Stimulated activated CD4-positive, alpha-beta T cell treated with anti-CD3 and anti-CD28 coated beads, Interleukin-12 subunit alpha, Interleukin-12 subunit beta, amount 100 ng/mL, for 4 hours (primary cell): ENCODE measurements at places on chromosomes 16 and 17.

DNA sequence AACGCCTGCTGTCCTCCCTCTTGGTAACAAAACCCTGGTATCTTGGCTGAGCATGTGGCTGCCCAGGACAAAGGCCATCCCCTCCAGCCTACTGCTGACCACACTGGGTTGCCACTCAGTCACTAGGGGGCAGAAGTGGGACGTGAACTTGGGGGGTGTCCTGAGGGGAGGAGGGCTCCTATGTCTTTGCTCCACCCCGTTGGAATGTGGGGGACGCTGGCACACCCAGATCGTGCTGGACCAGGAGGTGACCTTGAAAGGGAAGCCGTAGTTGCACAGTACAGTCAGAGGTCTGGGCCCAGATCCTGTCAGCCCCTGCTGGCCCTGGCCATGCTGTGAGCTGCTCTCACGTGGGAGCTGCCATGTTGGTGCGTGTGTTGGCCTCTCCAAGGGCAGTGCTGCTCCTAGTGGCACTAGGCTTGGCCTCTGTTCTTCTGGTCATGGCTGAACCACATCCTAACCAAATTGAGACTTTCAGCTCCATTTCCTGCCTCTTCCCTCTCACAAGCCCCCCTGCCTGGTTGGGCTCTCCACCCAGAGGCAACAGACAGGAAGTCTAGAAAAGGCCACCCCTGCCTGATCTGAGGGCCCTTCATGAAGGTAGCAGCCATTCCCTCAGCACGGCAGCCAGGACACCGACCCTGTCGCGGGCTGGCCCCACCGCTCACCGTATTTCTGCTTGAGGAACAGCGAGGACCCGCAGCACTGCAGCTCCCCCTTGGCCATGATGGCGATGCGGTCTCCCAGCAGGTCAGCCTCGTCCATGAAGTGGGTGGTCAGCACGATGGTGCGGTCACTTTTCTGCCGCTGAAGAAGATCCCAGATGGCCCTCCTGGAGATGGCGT is 29.0 kb upstream of the RNPS1 start:
- DNase-seq, result no peak

DNA sequence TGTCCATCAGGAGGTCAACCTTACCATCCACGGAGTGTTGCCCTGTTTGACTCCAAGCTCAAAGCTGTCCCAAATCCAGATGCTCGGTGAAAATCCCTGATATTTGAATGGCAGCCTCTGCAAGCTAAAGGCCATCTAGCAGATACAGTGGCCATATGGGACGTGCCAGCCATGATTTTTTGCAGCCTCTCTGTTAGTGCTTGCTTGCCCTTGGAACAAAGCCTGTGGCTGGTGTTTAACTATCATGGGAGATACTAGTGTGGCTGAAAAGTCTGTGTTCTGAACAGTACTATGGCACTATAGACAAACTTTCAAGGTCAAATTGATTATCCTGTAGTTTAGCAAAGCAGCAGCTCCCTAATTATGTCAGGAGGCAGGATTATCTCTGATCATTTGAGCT is 214.3 kb downstream of the CDH13 start:
- DNase-seq, result no peak

- no peak for DNase-seq
Observed at GRCh38 chr17:5362162-5362811, 57.2 kb downstream of the NUP88 start.

DNA sequence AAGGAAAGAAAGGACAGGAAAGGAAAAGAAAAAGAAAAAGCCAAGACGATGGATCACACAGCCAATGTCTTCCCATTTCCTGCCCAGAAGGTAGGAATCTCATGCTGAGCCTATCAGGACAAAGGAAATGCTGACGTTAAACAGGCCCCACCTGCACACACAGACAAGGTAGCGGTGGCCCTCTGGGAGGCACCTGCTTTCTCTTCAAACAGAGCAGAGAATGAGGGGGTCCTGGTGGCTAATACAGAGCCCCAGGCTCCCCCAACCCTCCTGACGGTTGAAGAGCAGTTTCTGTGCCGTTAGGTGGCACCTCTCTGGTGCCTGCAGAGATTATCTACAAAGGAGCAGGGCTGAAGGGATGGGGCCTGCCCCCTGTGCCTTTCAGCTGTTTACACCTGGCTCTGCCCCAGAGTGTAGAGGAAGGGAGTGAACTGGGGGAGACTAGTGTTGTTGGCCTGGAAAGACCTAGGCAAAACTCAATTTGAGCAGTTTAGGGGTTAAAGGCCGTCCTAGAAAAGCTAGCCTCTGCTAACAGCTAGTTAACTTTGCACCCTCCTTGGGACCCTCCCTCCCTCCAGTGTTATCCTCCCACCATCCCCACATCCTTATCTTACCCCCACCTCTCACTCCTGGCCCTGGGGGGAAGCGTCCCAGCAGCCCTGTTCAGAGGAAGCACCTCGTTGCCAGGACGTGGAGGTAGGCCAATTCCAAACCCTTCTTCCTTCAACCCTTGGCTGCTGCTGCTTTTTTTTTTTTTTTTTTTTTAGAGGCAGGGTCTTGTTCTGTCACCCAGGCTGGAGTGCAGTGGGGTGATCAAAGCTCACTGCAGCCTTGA is 56.3 kb downstream of the ARHGAP27 start:
- no peak for DNase-seq

GRCh38 chr17:73028299-73028755 is 64.2 kb downstream of the SLC39A11 start:
- no peak for DNase-seq

- no peak for DNase-seq
Observed at GRCh38 chr17:32484041-32484461, 2.7 kb upstream of the CDK5R1 start.

- DNase-seq, result no peak
Observed at GRCh38 chr17:30323895-30324319, 9.9 kb downstream of the TMIGD1 start.

DNA sequence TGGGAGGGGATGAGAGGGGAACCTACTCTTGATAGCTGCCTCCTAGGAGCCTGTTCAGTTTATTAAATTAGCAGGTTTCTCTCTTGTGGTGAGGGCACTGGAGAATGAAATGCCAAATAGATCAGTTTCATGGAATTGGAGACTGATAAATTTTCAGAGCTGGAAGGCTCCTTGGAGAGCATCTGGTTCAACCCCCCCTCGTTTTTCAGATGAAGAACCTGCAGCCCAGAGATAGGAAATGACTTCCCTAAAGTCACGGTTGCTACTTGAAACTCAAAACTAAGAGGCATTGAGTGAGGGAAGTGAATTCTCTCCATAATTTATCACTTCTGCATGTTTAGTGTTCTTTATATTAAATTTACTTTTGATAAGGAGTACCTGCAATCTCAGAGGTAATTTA is 366.0 kb upstream of the CCL2 start:
- no peak for DNase-seq

GRCh38 chr16:30430428-30430970 is 669 bp upstream of the DCTPP1 start:
- DNase-seq, result no peak

GRCh38 chr17:55233840-55234239 is 30.9 kb upstream of the HLF start:
- no peak for DNase-seq

DNA sequence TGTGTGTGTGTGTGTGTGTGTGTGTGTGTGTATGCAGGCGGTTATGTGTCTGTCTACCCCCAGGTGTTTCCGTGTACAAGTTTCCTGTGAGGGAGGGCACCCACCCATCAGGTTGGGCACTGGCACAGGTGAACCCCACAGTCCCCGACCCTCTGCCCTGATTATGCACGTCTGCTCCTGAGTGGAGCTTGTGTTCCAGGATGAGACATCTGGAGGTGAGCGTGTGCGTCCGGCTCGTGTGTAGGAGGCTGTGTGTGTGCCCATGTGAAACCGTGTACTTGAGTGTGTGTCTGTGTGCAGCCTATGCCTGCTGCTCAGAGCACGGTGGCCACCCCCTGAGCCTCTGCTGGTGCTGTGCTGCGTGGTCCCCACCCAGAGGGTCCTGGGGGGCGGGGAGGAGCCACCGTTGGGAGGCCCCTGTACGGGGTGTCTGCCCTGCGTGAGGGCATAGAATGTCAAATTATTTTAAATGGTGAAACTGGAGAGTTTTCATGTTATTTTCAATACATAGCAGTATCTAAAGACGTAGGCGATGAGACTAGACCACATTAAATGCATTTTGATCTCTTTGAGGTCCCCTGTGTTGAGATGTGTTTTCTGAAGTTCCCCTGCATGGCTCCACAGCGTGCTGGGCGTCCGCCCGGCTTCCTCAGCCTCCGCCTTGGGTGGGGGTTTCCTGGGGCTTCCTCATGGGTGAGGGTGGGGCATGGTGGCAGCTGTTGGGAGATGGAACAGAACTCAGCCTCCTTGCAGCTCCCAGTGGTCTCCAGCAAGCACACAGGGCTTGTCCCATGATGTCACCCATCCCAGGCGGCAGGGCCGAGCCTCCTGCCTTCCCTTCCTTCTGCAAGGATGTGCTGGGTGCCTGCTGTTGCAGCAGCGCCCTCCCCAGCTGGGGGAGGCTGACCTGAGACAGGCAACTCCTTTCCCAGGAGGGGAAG is 43.4 kb downstream of the KCNJ12 start:
- no peak for DNase-seq

- no peak for DNase-seq
Observed at GRCh38 chr17:13001991-13002615, 15.7 kb downstream of the ELAC2 start.

DNA sequence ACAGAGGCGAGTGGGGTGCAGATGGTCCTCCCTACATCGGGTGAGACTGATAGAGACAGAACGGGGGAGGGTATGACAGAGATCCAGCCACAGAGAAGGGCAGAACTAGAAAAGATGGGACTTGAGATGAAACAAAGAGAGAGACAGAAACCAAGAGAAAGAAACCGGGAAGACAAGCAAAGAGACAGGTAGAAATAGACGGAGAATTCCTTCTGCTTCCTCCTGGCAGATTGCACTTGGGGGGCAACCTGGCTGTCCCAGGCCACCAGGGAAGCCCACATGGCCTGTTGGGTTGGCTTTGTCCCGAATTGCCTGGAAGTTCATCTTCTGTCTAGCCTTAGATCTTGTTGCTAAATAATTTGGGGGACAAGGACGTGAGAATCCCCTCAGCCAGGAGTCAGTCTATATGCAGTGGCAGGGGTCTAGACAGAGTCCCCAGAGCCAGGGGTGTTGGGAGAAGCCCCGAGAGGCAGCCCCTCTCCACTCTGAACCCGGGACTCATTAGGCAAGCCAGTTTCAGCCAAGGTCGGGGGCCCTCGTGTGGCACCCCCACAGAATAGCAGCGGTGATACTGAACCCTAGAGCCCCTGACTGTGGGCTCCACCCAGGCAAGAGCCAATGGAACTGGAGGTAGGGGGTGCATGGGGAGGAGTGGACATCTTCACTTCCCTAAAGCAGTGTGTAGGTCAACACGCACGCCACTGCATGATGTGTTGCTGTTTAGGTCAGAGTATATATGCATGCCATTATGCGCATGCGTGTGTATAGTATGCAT is 627 bp upstream of the TSPOAP1 start:
- DNase-seq, result peak; percentile 92

GRCh38 chr16:81639931-81640680 is 139.0 kb upstream of the PLCG2 start:
- no peak for DNase-seq

GRCh38 chr16:79282806-79283205 is 317.7 kb downstream of the MAF start:
- no peak for DNase-seq

DNA sequence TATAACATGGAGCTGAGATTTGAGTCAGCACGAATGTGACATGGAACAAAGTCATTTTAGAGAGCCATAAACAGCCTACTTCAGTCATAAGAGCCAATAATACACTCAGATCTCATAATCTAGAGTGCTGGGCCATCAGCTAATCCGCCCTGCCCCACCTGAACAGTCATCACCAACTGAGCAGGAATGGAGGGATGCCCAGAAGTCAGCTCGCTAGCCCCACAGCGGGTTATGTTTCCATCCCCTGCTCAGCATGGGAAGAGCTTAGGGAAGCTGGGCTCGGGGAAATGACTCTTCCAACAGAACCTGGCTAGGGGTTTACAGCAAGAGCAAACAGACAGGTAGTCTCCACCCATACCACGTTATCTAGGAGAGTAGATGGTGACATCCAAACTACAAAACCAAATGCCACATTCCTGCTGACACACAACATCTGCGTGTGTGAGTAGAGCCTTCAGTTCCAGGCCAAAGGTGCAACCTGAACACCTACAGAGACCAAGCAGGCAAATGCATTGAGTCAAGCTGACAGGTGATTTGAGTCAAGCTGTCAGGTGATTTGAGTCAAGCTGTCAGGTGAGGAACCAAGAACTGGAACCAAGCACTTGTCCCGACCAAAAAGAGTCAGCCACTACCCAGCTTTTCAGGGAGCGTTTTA is 2.0 kb downstream of the TMEM11 start:
- DNase-seq, result no peak

- no peak for DNase-seq
Observed at GRCh38 chr16:88144028-88144511, 192.8 kb downstream of the BANP start.

DNA sequence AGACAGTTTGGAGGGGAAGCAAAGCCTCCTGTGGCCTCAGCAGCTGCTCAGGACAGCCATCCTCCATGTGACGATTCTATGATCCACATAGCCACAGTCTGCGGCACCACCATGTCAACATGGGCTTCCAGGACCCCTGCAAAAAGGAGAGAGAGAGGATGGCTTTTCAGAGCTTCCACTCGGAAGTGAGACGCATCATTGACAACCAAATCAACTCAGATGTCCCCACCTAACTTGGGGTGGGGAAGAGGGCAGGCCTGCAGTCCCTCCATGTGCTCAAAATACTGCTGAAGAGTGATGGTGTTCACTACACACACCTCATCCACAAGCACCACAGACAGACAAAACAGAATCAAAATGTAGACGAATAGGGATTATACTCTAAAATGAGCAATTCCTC is 5.9 kb upstream of the METTL16 start:
- DNase-seq, result no peak

- DNase-seq, result no peak
Observed at GRCh38 chr16:58384437-58385055, 7.7 kb upstream of the GINS3 start.

- peak; percentile 12 for DNase-seq
Observed at GRCh38 chr16:80931801-80932707, 74.6 kb downstream of the CMC2 start.

DNA sequence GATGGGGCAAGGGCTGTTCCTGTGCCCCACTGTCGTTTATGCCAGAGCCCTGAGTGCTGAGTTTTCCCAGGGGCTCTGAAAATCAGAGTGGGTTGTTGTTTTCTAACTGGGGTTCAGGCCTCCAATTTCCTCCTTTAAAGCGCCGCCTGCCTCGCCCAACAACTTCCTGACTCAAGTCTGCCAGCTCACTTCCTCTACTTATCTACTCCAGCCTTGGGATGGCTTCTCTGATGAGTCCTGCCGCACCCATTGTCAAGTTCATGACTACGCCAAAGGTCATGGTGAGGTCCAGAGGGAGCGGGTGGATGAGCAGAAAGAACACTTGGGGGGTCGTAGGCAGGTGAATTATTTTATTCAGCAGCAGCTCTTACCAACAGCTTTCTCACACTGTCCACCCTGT is 104.7 kb downstream of the UTP18 start:
- no peak for DNase-seq

DNA sequence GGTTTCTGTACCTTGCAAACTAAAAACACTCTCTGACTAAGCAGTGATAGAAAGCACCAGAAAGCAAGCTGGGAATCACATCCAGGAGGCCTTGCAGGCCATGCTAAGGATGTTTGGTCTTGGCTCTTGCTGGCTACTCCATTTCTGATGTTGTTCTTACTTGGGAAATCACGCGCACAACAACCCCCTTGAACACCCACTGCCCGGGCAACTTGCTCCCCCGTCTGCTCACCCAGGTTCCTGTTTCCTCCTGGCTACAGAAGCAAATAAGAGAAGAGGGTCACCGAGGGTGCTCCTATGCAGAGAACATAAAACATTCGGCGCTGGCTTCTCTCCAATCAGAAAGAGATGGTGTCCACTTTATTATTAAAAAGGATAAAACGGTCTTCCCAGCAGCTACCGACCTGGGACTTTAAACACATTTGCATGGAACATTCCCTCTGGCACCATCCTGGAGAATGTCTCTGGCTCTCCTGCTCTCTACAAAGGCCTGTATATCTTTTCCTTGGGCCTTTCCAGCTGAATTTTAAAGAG is 271.2 kb upstream of the RPL38 start:
- DNase-seq, result no peak
